Activated naive CD4-positive, alpha-beta T cell treated with anti-CD3 and anti-CD28 coated beads, Interleukin-2, amount 10 ng/mL, durations not matched to agents 7 days and 5 days (primary cell): ENCODE measurements at places on chromosomes 6 and 20.

DNA sequence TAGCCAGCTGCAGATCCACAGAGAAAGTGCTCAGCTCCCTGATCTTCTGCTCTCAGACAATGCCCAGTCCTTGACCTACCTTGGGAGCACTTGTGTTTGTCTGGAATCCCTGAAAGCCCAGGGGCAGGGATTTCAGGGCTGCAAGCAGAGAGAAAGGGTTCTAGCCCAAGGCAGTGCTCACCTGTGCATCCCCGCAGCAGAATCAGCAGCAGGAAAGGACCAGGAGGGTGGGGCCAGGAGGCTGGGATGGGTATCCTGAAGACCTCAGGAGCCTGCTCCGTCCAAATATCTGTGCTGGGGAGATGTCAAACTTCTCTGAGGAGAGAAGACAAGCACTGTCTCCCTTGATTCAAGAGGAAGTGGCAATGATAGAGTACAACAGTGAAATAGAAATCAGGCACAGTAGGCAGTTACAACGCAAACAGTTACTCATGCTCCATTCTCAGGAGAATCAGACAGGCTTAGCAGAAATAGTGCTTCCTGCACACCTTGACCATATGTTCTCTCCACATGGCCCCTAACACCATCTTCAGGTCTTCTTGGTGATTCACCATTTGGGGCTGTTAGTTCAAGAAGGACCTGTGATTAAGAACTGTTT, 28.7 kb upstream of the SIRPG start:
- no peak for DNase-seq

- no peak for DNase-seq
These were observed 399.5 kb downstream of the QKI start for GRCh38 chr6:163813979-163814493.

- DNase-seq = peak; percentile 47
These were observed 130.6 kb upstream of the INSM1 start for GRCh38 chr20:20237093-20237959.

DNA sequence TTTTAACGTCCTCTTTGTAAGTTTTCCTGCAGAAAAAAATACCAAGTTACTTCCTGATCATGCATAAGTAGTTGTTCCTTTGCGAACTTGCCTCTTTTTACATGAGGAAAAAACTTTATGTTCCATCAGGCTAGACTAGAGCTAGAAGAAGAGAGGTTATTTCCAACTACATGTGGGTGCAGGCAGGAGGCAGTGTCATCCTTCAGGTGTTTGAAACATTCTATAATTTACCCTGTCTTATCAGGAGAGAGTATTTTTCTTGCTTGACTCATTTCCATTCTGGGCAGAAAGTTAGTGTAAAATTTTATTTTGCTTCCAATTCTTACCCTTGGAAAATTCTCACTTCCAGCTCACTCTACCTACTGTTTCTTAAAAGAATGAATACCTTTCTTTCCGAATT, 28.5 kb upstream of the EPHA7 start:
- DNase-seq = no peak

GRCh38 chr6:94751641-94752329, 825.5 kb upstream of the MANEA start:
- DNase-seq = no peak

DNA sequence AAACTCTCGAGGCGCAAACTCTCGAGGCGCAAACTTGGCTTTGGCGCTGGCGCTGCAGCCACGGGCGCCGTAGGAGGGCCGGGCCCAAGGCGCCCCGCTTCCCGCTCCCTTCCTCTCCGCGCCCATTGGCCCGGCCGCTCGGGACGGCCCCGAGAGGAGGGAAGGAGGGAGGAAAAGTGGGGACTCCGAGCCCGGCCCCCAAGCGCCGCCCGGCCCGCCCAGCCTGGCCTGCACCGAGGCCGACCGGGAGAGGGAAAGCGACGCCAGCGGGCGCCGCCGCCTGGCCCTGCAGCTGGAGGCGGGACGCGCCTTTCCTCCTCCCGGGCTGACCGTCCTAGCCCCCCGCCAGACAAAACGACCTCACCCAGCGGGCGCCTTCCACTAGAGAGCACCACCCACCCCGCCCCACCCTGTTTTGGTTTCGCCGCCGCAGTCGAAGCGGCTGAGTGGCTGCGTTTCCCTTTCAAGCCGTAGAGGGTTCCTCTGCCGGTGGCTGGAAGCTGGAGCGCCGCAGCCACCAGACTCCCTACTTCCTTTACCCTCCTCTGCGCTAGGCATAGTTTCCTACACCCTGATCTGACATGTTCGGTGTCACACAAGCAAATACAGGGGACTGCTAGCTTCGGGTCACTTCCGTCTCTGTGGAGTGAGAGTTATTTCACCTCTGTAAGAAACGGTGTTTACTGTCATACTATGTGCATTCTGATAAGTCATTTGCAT, at the start of gene MBOAT1:
TSS of gene MBOAT1 (minus strand) at position 78 of the 720 bp plus-strand sequence. CDS start 235 bp downstream, outside the sequence.
- DNase-seq = peak; percentile 83

DNA sequence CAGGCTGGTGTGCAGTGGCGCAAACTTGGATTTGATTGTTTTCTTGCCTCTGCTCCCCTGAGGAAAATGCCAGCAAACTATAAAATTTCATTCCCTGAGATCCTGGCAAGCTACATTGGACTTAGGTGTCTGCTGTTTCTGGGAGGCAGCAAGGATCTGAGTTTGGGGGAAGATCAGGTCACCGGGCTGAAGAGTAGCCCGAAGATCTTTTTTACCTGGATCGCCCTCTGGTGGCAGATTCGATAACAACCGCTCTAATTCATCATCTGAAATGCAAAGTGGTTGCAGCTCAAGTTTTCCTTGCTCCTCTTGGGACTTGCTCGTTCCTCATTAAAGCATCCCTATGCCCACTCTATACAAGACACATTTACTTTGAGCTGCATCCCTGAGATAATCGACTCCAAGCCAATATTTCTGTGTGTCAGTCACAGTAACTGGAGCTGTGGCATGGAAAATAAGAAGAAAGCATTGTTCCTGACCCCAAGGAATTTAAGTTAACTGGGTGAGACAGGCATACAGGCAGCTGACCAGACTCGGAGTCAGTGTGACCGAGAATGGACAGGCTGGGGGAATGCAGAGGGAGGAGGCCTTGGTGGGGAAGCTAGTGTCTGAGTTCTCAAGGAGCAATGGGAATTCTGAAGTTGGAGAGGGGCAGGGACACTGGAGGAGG, 131.8 kb upstream of the PROKR2 start:
- peak; percentile 64 for DNase-seq

DNA sequence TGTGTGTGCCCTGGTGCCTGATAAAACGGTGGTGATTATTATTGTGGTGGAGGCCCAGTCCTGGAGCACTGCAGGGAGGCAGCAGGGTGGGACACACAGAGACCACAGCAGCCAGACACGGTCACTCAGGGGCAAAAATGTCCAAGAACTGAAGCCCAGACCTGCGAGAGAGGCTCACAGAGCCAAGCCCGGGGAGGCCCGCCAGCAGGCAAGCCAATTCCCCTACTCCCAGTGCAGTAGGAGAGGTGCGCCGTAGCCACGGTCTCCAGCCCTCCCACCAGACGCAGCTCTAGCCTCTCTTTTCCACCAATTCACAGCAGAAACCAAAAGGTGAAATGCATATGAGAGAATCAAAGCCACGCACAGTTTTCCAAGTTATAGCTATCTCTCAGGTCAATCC, 179.4 kb upstream of the TAB2 start:
- no peak for DNase-seq
